ENCODE measurements at places on chromosomes 4 and X.

GRCh38 chr4:47468706-47469365, 5.3 kb upstream of the COMMD8 start:
- H3K4me1 ChIP-seq: no peaks in the 10 kb centered on the region
- H3K36me3 ChIP-seq: no peaks in the 10 kb centered on the region
- no peak overlapping the region for H3K27ac ChIP-seq

DNA sequence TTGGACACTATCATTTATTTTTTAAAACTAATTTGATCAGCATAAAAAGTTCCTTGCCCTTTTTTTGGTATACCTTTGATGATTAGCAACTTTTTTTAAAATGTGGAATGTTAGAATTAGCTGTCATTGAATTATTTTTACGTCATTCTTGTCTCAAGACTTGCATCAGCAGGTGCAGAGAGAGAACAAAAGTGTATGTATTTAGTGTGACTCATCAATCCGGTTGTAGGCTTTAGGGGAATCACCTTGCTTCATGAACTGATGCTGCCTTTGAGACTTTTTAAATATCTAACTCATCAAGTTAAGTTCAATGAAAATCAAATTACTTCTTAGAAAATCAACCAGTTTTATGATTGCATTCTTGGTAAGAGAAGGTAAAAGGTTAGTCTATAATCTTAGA, 125.1 kb downstream of the ARX start:
- H3K4me1 ChIP-seq: no peaks in the 10 kb centered on the region
- H3K27ac ChIP-seq: no peak overlapping the region

DNA sequence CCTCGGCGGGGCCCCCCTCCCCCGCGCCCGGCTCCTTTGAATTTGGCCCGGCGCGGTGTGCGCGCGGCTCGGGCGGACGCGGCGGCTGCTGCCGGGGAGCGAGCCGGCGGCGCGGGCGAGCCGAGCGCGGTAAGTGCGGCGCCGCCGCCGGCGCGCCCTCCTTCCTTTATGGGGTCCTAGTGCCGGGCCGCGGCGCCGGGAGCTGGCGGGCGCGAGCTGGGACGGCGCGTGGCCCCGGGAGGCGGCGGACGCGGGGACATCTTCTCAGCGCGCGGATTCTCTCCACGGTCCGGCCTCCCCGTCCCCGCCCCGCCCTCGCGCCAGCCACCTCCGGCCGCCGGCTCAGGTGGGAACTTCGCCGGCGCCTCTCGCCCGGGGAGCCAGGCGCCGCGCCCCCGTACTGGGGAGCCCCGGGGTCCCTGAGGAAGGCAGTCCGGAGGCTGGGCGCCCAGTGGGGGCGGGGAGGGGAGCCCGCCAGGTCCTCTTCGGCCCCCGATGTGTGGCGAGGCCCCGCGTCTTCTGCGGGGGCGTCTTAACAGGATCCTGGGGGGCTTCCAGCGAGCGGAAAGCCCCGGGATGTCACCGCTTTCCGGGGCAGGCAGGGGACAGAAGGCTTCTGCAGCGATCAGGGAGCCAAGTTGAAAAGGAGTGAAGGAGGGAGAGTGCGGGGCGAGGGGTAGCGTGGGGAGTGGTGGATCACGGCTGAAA, 98.4 kb upstream of the TENM3 start:
- H3K4me3 ChIP-seq: peak overlapping the region; percentile 72
- H3K36me3 ChIP-seq: no peaks in the 10 kb centered on the region
- peaks cover 10% of the 10 kb centered on the region for H3K4me1 ChIP-seq

DNA sequence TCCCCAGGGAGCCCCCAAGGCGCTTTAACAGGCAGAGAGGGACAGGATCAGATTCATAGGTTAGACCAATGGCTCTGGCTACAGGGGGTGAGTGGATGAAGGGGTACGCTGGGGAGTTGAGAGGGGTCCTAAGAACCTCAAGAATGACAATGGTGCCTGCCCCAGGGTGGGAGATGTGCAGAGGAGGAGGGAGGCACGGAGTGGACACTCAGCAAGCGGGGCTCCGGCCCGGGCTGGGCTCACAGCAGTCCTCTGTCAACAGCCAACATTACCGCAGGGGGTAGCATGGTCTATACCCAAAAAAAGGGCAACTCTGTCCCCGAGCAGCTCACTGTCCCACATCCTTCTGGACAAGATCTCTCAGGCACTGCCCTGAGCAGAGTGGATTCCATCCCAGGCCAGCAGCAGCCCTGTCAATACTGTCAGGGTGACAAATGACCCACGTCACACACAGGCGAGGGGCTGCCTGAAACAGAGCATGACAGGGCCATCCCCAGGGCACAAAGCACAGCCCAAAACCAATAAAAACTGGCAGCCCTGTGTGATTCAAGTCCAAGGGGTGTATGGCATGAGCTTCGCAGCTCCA, 47.7 kb upstream of the PPP2R2C start:
- no peaks in the 10 kb centered on the region for H3K4me1 ChIP-seq
- no peak overlapping the region for H3K27ac ChIP-seq
- no peak for DNase-seq
- no peak overlapping the region for H3K4me3 ChIP-seq
- no peaks in the 10 kb centered on the region for H3K36me3 ChIP-seq

GRCh38 chrX:114584375-114584943, 573 bp downstream of the HTR2C start:
- H3K36me3 ChIP-seq: no peaks in the 10 kb centered on the region
- H3K4me1 ChIP-seq: no peaks in the 10 kb centered on the region
- H3K27me3 ChIP-seq: peaks cover 7% of the 10 kb centered on the region
- peak overlapping the region; percentile 25 for H3K4me3 ChIP-seq
- DNase-seq: no peak
- H3K27ac ChIP-seq: no peak overlapping the region

- no peak overlapping the region for H3K4me3 ChIP-seq
- H3K27ac ChIP-seq: no peak overlapping the region
- DNase-seq: no peak
These were observed 355.2 kb upstream of the GALNT7 start for GRCh38 chr4:172813359-172813923.

DNA sequence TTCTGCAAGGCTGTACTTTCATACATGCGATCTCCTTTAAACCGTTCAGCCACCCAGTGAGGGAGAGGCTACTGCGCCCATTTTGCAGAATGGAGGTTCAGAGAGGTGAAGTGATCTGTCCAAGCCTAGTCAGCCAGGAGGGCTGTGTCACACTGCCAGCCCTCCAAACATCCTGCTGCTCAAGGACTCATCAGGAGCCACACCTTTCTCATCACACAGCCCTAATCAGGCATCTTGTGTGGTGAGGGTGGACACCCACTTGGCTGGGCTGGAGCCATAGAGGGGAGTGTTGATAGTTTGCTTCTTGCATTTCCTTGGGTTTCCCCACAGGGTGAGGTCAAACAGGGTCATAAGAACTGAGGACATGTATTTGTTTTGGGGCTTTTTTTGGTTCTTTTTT, 5.4 kb upstream of the CXCR3 start:
- H3K36me3 ChIP-seq: no peaks in the 10 kb centered on the region
- DNase-seq: no peak
- no peak overlapping the region for H3K27ac ChIP-seq
- peaks cover 6% of the 10 kb centered on the region for H3K4me1 ChIP-seq
- H3K27me3 ChIP-seq: no peaks in the 10 kb centered on the region
- H3K4me3 ChIP-seq: no peak overlapping the region

- H3K27ac ChIP-seq: no peak overlapping the region
- no peak overlapping the region for H3K4me3 ChIP-seq
These were observed 3.0 kb upstream of the IRF2 start for GRCh38 chr4:184477201-184477999.

DNA sequence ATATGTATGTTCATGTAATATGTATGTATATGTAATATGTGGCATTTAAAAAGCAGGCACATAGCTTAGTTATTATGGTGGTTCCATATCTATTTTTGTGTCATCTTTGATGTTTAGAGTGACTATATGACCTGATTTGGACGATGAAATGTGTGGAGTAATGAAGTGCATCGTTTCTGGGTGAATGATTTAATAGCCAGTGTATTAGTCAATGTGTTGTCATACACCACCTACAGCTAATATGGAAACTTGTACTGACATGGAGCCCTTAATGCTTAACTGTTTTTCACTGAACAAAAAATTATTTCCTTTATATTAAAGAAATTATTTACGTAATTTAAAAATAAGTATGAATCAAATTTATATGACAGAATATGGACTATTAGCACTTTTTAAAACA, 292.3 kb upstream of the FSTL5 start:
- no peaks in the 10 kb centered on the region for H3K4me1 ChIP-seq
- H3K27ac ChIP-seq: no peak overlapping the region
- no peaks in the 10 kb centered on the region for H3K27me3 ChIP-seq
- H3K36me3 ChIP-seq: no peaks in the 10 kb centered on the region
- no peak for DNase-seq

- no peak overlapping the region for H3K4me3 ChIP-seq
- H3K27ac ChIP-seq: no peak overlapping the region
- H3K27me3 ChIP-seq: no peaks in the 10 kb centered on the region
- H3K36me3 ChIP-seq: no peaks in the 10 kb centered on the region
- no peak for DNase-seq
- H3K4me1 ChIP-seq: no peaks in the 10 kb centered on the region
These were observed 60.7 kb upstream of the NXF3 start for GRCh38 chrX:103153661-103154060.

- no peak overlapping the region for H3K27ac ChIP-seq
- no peaks in the 10 kb centered on the region for H3K36me3 ChIP-seq
- H3K4me3 ChIP-seq: no peak overlapping the region
- DNase-seq: no peak
- H3K4me1 ChIP-seq: no peaks in the 10 kb centered on the region
These were observed 42.4 kb upstream of the AGA start for GRCh38 chr4:177484613-177485021.

- no peak for DNase-seq
- H3K27ac ChIP-seq: no peak overlapping the region
- H3K27me3 ChIP-seq: no peaks in the 10 kb centered on the region
- H3K4me3 ChIP-seq: no peak overlapping the region
These were observed 11.9 kb downstream of the L1CAM start for GRCh38 chrX:153874085-153874365.

GRCh38 chrX:53312946-53313727, 31.8 kb upstream of the IQSEC2 start:
- H3K27ac ChIP-seq: no peak overlapping the region
- no peaks in the 10 kb centered on the region for H3K27me3 ChIP-seq
- H3K4me1 ChIP-seq: no peaks in the 10 kb centered on the region
- no peak overlapping the region for H3K4me3 ChIP-seq

GRCh38 chr4:100100985-100101384, 89.3 kb downstream of the DDIT4L start:
- no peaks in the 10 kb centered on the region for H3K27me3 ChIP-seq
- no peaks in the 10 kb centered on the region for H3K4me1 ChIP-seq
- no peaks in the 10 kb centered on the region for H3K36me3 ChIP-seq
- no peak for DNase-seq
- H3K4me3 ChIP-seq: no peak overlapping the region
